ENCODE measurements at places on chromosomes 6 and 20.

- no peak for DNase-seq
These were observed 160.5 kb downstream of the THBS2 start for GRCh38 chr6:169093066-169093723.

- DNase-seq = no peak
These were observed 86.1 kb downstream of the FOXC1 start for GRCh38 chr6:1695546-1696462.

DNA sequence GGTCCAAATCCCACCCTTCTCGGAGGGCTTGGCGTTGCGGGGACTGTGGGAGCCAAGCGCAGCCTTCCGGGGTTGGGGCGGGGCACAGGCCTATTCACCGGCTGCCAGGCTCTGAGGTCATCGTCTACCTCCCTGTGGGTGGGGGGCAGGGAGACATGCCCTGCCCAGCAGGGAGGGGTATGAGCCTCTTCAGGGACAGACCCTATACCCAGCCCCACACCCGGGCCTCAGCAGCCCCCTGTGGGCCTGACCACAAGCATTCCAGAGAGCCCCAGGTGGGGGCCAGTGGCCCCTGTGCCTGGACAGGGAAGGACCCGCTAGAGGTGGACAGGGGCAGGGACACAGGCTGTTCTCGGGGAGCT is 11.6 kb downstream of the LAMA5 start:
- no peak for DNase-seq

DNA sequence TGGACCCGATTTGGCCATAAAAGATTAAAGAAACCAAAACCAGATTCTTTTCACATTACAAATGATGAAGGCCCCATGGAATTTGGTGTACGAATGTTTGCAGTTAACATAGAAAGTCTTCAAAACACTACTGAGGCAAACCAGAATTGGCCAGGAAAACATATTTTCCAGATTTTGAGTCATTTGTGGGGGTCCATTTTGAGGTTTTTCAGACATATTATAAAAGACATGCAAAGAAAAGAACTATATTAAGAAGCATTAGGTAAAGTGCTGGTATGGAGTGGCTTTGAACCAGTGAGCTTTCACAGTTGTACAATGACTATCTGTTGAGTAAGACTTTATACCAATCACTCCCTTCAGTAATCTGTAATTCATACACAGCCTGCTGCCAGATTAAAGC is 168.9 kb upstream of the COL21A1 start:
- no peak for DNase-seq

GRCh38 chr20:14234666-14235295 is 102.6 kb downstream of the FLRT3 start:
- no peak for DNase-seq

GRCh38 chr6:155962276-155962675 is 506.6 kb upstream of the NOX3 start:
- DNase-seq = no peak

- no peak for DNase-seq
These were observed 625 bp upstream of the ECHDC1 start for GRCh38 chr6:127343809-127344659.

GRCh38 chr6:63677282-63677681 is 41.7 kb downstream of the PHF3 start:
- DNase-seq = no peak

GRCh38 chr6:88566746-88567534 is 396.5 kb downstream of the RNGTT start:
- no peak for DNase-seq

- no peak for DNase-seq
These were observed 1.6 kb upstream of the ADIG start for GRCh38 chr20:38579219-38579910.

GRCh38 chr20:52751571-52751970 is 220.6 kb upstream of the TSHZ2 start:
- no peak for DNase-seq

DNA sequence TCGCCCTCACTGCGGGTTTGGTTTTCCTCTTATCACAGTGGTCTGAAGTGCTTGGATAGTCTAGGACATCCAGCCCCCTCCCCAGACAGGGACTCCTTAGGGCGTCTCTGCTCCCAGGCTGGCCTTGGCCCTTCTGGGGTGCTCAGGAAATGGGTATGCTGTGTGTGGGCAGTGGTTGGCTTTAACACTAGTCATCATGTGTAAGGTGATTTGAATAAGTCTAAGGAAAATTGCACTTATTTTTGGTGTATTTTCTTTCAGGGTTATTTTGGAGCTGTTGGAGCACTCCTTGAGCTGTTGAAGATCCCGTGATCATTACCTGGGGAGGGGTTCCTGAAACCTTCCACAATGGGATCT is 33.8 kb downstream of the PANK2 start:
- DNase-seq = no peak

GRCh38 chr20:15375836-15376235 is 1038.4 kb upstream of the FLRT3 start:
- DNase-seq = no peak
